ENCODE measurements at places on chromosomes 3 and 15. TPM values are rescaled to one million over a fixed set of nuclear protein-coding genes. Genes with fewer than 3 reads are reported as not detected.

PIK3R4 gene
- total RNA-seq: 21.2 TPM

- no peak for DNase-seq
Observed at GRCh38 chr3:41638381-41638780, 323.5 kb downstream of the ULK4 start.

DNA sequence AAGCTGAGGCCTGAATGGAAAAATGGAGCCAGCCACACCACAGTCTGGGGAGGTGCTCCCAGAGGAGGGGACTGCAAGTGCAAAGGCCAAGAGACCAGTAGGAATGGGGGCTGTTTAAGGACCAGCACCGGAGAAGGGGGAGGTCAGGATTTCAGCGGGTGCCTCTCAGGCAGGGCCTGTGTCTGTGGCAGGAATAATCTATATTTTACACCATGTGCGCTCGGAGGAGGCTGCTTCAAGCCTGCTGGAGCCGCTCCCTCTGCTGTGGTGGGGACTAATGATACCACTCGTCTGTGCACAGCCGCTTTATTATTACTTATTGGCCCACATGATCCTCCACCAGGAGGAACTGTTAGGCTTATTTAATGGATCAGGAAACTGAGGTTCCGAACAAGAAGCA is 45.3 kb downstream of the TPRA1 start:
- DNase-seq: no peak

GRCh38 chr15:28125673-28126651 is 26.8 kb upstream of the OCA2 start:
- no peak for DNase-seq

NAA80 gene
- 9.8 TPM for total RNA-seq

GOLGA8M gene
- total RNA-seq: 1.1 TPM

DNA sequence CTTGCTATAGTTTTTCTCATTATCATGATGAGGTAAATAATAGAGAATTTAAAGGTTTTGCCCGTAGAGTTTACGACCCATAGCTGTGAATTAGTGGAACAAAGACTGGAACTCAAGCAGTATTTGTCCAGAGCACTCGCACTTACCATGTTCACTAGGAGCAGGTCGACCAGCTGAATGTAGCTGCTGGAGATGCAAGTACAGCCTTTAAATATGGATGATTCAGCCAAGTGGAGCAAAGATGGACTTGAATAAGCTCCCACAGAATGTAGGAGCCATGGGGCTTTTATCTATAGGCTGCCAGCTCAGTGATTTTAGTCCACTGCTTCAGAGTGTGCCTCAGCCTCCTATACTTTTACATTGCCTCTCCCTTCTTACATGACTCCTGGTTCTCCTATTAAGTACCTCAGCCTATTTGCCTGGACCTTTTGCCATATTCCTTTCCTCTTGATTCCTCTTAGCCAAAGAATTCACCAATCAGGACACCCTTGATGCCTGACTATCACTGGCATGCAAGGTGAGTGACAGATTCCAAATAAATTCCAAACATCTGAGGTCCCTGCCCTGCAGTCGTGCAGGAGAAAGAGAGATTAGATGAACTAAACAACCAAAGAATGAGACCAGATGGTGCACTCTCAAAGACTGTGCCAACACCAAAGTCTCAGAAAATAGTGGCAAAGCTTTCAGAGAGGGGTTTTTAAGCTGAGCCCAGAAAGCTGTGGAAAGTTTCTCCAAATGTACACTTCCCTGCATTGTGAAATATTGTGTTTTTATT is 3.9 kb downstream of the MKRN3 start:
- no peak for DNase-seq

- peak; percentile 61 for DNase-seq
Observed at GRCh38 chr15:50685976-50686468, 575 bp downstream of the TRPM7 start.

GRCh38 chr3:190810957-190811356 is 51.5 kb downstream of the GMNC start:
- no peak for DNase-seq

LRRC31 gene
- total RNA-seq: 62.9 TPM

DNA sequence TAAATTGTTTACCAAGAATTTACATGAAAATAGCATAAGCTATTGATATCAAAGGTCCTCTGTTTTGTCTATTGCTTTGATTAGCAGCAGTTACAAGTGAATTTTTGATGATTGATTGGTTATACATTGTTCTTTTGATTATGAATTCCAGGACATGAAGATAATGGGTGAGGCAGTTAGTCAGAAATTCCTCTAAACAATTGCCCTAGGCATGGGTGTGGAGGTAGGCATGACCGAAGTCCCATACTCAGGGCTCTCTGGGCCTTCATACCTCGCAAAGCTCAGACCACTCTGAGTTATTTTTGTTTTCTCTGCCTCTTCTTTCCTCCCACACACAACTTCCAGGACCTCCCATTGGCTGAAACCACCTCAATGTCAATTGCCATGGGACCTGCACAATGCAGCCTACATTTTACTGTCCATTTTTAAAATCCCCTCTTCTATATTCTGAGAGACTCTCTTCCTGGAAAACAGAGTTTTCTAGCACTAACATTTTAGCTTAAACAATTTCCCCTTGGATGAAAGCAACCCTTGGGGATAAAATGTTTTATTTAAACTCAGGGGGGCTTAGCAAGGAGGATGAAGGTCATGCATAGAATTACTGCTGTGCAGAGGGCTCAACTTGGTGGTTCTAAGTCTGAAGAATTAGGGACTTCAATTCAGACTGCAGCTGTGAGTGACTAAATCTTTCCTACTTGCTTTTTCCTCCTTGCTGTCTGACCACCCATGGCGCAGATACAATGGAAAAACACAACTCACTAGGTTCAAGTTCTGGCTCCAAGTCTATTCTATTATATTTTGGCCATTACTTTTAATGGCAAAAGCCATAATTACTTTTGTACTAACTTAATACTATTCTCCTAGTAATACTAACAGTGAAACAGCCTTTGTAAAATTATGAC is 594.8 kb downstream of the NTRK3 start:
- no peak for DNase-seq

DNA sequence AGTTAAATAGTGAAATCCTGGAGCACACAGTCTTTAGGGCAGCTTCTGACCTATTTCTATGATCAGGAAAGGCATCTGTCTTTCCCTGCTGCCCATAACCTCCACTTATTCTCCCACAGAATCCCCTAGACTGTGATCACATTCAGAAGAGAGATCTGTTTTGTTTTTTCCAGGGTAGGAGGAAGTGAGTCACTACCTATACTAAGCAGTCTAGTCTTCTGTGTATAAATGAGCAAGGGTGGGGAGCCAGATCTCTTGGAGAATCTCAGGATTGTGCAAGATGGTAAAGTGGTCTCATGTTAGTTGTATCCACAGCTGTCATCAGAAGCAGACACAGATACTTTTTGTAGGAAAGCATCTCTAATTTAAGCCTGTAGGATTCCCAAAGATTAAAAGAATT is 11.8 kb upstream of the FBXO22 start:
- DNase-seq: no peak

GRM2 gene
- not detected for total RNA-seq

DNA sequence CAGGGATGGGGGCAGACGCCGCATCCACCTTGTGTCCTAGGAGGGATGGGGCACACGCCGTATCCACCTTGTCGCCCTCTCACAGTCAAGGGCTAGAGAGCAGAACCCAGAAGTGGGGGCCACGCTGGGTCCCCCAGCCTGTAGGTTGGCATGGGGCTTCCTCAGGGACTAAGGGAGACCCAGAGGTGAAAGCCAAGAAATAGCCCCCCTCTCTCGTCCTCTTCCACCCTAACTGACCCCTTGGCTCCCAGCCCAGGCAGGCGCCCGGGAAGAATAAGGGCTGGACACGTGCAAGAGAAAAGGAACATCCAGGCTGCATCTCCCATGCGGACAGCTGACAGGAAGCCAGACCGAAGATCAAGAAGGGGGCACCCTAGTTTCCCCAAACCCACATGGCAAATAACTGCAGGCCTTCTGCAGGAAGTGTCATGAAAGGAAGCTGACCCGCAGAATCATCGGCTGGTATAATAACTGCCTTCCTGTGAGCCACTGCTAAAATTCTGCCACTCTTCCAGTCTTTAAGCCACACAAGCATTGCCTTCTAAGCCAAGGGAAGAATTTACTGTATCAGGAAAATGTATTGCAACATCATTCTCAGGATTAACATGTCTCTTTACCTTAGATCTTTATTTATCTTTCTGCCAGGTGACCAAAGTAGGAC is 38.5 kb upstream of the TFRC start:
- DNase-seq: no peak

DNA sequence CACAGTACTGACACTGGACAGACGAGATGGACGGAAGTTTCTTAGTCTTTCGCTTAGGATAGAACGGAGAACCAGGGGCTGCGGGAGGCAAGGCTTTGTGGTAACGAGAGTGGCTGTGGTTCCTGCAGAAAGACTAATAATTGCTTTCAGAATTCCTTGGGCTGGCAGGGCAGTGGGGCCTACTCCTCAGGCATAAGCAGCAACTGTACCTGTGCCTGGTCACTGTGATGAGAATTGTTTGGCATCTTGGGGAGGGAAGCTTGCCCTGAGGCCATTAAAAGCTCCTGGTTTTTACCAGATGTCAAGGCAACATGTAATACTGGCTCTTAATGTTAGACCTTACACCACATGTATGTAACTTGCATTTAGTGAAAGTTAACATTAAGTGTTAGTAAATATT is 7.6 kb downstream of the NIPA2 start:
- no peak for DNase-seq

GRCh38 chr3:188309437-188310269 is 155.7 kb downstream of the LPP start:
- DNase-seq: no peak

DNA sequence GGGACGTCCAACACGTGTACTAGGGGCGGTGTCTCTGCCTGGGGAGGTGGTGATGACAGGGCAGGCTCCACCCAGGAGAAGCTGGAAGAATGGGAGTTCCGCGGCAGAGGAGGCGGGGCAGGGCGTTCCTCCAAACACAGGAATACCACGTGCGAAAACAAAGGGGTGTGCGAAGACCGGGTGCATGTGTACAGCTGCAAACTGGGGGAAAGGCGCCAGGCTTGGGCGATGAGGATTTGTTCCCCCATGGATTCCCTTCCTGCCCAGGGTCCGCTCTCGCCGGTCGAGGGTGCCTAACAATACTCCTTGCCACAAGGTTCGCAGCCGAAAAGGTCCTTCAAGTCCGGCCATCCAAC is 500 bp upstream of the ZSCAN2 start:
- DNase-seq: peak; percentile 92

DNA sequence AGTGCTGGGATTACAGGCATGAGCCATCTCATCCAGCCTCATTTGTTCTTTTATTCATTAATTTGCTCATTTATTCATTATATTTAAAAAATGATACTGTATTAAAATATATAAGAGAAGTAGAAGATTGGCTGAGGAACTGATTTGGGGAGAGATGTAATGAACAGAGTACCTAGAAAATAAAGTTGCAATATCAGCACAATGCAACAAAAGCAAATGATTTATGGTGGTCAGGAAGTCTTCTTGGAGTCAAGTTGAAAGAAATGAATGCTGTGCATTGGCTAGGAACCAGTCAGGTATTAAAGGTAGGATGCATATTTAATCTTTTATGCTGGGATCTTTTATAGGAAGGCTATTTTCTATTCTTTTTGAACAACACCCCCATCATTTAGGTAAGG is 152.2 kb downstream of the C3orf38 start:
- DNase-seq: no peak

Data from left colon (tissue), 2 donors.